Uterine smooth muscle cell (primary cell): ENCODE measurements at places on chromosomes 7 and 10. TPM values are rescaled to one million over a fixed set of nuclear protein-coding genes. Genes with fewer than 3 reads are reported as not detected.

The AIFM2 gene
- 6.5 and 6.9 TPM in 2 replicates for total RNA-seq

The TMEM270 gene
- total RNA-seq, result not detected in 2 replicates

The AVPI1 gene
- 23.0 and 32.1 TPM in 2 replicates for total RNA-seq

The LIPF gene
- not detected in 2 replicates for total RNA-seq

The NT5C3A gene
- 21.6 and 30.2 TPM in 2 replicates for total RNA-seq

The GJD4 gene
- total RNA-seq, result 0.12 TPM in 1 of 2 replicates, not detected in the other

The TRIL gene
- 0.25 and 0.33 TPM in 2 replicates for total RNA-seq

The PNLIP gene
- not detected in 2 replicates for total RNA-seq

The GHITM gene
- total RNA-seq, result 230 and 234 TPM in 2 replicates

The CPXM2 gene
- under 0.01 TPM in 1 of 2 replicates, not detected in the other for total RNA-seq

The PIK3AP1 gene
- under 0.01 and 0.12 TPM in 2 replicates for total RNA-seq

The PTEN gene
- 127 and 198 TPM in 2 replicates for total RNA-seq

The VDAC2 gene
- total RNA-seq, result 149 and 185 TPM in 2 replicates

The OGDHL gene
- 0.22 and 0.37 TPM in 2 replicates for total RNA-seq

The MEOX2 gene
- under 0.01 TPM in 2 replicates for total RNA-seq

The RSBN1L gene
- total RNA-seq, result 24.9 and 26.3 TPM in 2 replicates

The AQP1 gene
- 0.50 and 0.66 TPM in 2 replicates for total RNA-seq

The SRGN gene
- total RNA-seq, result 28.6 and 94.5 TPM in 2 replicates

The CHRM2 gene
- 2.2 and 3.1 TPM in 2 replicates for total RNA-seq

The POLR2J3 gene
- 20.4 and 21.9 TPM in 2 replicates for total RNA-seq

The SYT15 gene
- total RNA-seq, result 0.12 TPM in 1 of 2 replicates, not detected in the other

The SPDYE1 gene
- not detected in 2 replicates for total RNA-seq

The TRIM50 gene
- not detected in 2 replicates for total RNA-seq

The VSIR gene
- 3.5 and 10.1 TPM in 2 replicates for total RNA-seq

The CCDC172 gene
- total RNA-seq, result not detected in 2 replicates

The MKX gene
- total RNA-seq, result 11.6 and 28.9 TPM in 2 replicates

The VWA2 gene
- total RNA-seq, result not detected in 2 replicates

The PLAC9 gene
- total RNA-seq, result 1.9 and 6.9 TPM in 2 replicates

The GATA3 gene
- not detected in 2 replicates for total RNA-seq

The APBB1IP gene
- total RNA-seq, result 0.11 and 0.37 TPM in 2 replicates

The ACSM6 gene
- not detected in 2 replicates for total RNA-seq

The TSPAN33 gene
- total RNA-seq, result 0.11 and 0.25 TPM in 2 replicates

The PPP1R3C gene
- total RNA-seq, result 45.8 and 96.8 TPM in 2 replicates

The GPRIN2 gene
- total RNA-seq, result not detected in 2 replicates

The SH2D4B gene
- total RNA-seq, result not detected in 2 replicates

The TRIM8 gene
- total RNA-seq, result 64.5 and 68.6 TPM in 2 replicates

The DNAH11 gene
- total RNA-seq, result under 0.01 and 1.00 TPM in 2 replicates

The CYP3A7 gene
- total RNA-seq, result 0.55 and 1.2 TPM in 2 replicates

The ANKRD26 gene
- 13.4 and 14.6 TPM in 2 replicates for total RNA-seq

The CYP2C19 gene
- not detected in 2 replicates for total RNA-seq

The TEX47 gene
- total RNA-seq, result not detected in 2 replicates

The CCDC71L gene
- total RNA-seq, result 73.1 and 89.2 TPM in 2 replicates

The DMBT1 gene
- under 0.01 TPM in 2 replicates for total RNA-seq

The LZTS2 gene
- total RNA-seq, result 76.6 and 86.4 TPM in 2 replicates
